Stimulated activated naive CD4-positive, alpha-beta T cell (primary cell): ENCODE measurements at places on chromosomes 5 and 9.
A peak's percentile ranks its signal among the peaks of the same experiment; 100 is the strongest.

GRCh38 chr9:86238861-86239770 lies 20.3 kb downstream of the C9orf153 start:
- no peak for DNase-seq

- DNase-seq: peak; percentile 86
Measured at GRCh38 chr9:129641750-129642585, at the start of gene ASB6. ASB6 (minus strand) TSS chr9:129642151; CDS start chr9:129641999, 152 bp downstream.

DNA sequence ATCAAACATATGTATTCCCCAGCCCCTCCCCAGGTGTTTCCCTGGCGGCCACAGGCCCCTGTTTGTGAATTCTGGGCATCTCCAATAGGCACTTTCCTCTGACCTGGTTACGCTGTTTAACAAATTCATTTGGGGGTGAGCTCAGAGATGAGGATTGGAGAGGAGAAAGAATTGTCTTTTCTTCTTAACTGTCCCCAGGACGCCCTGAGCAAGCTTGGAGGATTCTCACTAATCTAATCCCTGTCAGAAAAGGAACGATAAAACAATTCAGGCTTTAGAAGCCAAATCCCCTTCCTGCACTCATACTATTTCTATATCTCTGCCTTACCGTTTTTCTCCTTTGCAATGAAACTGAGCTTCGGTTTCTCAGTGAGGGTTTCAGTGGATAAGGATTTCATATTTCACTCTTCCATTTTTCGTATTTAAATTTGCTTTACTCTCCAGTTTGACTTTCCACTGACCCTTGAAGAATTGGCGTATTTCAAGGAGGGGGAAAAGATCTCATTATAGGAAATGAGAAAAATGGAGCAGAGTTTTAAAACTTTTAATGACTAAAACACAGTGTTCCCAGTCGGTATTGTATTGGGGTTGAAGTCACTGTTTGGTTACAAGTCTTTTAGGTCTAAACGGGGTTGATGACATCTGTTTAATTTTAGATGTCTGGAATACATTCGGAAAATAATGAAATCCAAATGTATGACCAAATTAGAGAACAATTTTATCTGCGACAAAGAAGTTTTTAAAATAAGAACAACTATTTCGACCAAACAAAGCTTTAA lies 180.1 kb downstream of the MACROH2A1 start:
- no peak for DNase-seq

GRCh38 chr5:51378448-51379330 lies 4.6 kb upstream of the ISL1 start:
- DNase-seq: no peak

GRCh38 chr5:10475931-10476676 lies 34.4 kb downstream of the ROPN1L start:
- DNase-seq: no peak
